GM04504 (cell line): ENCODE measurements at places on chromosomes 16 and 17.

DNA sequence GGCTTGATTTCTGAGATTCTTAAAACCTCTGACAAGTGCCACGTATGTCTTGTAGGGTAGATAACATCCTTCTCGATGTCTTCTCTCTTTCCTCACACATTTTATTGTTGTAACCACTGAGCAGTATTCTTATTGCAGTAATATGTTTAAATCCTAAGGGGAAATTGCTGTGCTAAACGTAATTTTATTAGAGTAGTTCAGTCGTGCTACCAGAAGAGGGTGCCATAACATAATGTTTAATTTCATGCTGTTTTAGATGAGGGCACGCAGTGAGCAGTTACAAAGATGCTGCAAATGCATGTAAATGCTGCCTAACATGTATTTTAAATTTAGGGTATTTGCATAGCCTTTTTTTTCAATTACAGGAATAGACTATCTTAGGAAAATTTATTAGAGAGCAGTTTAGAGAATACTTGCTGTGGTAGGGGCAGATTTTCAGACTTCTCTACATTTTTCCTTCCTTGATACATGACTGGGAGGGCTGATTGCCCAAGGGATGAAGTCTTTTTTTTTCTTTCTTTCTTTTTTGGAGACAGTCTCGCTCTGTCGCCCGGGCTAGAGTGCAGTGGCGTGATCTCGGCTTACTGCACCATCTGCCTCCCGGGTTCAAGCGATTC, 51.7 kb downstream of the GAN start:
- peak; percentile 21 for DNase-seq

GRCh38 chr17:3900646-3901045, 7.8 kb upstream of the CAMKK1 start:
- DNase-seq: no peak

DNA sequence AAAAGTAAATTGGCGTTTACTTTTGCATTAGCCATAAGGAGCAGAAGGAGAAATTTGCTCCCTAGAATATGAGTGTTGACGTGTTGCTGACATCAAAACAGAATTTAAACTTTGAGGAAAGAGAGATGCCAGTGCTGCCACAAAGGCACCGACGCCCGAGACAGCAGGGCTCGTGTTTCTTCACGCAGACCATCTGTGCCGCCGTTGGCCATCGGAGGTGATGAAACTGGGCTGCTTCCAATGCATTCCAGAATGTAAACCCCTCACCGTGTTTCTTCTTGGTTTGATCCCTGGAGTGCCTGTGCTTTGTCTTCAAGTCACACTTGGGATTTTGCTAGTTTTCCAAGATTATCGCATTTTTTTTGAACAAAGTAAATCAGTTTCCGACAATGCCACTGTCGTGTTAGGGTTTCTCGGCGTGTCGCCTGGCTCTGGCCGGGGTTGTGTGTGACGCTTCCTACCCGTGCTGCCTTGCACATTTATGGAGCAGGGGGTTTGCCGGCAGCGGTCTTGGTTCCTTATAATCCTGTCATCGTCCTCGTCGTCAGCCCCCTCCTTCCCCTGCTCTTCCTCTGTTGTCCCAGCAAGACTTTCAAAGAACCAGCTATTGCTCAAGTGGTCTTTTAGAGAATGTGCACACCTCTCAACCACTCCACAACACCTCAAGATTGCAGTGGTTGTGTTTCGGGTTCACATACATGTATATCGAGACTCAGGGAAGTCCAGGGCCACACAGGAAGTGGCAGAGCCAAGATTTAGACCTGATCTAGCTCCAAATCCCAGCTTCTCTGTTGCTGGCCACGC, 103.9 kb downstream of the METRNL start:
- DNase-seq: no peak

GRCh38 chr17:6700948-6701307, 12.2 kb downstream of the SLC13A5 start:
- no peak for DNase-seq

- no peak for DNase-seq
These were observed 281.6 kb upstream of the FOXF1 start for GRCh38 chr16:86228713-86229112.

GRCh38 chr16:86751076-86752030, 173.0 kb downstream of the FOXL1 start:
- DNase-seq: no peak
